ENCODE measurements at places on chromosomes 13 and 19.
A peak's percentile ranks its signal among the peaks of the same experiment; 100 is the strongest.

- DNase-seq: peak; percentile 47
Observed at GRCh38 chr19:55173714-55174409, 6.2 kb downstream of the SYT5 start.

GRCh38 chr13:56066321-56066720, 1074.4 kb upstream of the PRR20A start:
- DNase-seq: no peak

- DNase-seq: no peak
Observed at GRCh38 chr13:95858286-95859075, 181.5 kb downstream of the DNAJC3 start.

GRCh38 chr13:21297447-21297846, 121.0 kb downstream of the MRPL57 start:
- DNase-seq: no peak

DNA sequence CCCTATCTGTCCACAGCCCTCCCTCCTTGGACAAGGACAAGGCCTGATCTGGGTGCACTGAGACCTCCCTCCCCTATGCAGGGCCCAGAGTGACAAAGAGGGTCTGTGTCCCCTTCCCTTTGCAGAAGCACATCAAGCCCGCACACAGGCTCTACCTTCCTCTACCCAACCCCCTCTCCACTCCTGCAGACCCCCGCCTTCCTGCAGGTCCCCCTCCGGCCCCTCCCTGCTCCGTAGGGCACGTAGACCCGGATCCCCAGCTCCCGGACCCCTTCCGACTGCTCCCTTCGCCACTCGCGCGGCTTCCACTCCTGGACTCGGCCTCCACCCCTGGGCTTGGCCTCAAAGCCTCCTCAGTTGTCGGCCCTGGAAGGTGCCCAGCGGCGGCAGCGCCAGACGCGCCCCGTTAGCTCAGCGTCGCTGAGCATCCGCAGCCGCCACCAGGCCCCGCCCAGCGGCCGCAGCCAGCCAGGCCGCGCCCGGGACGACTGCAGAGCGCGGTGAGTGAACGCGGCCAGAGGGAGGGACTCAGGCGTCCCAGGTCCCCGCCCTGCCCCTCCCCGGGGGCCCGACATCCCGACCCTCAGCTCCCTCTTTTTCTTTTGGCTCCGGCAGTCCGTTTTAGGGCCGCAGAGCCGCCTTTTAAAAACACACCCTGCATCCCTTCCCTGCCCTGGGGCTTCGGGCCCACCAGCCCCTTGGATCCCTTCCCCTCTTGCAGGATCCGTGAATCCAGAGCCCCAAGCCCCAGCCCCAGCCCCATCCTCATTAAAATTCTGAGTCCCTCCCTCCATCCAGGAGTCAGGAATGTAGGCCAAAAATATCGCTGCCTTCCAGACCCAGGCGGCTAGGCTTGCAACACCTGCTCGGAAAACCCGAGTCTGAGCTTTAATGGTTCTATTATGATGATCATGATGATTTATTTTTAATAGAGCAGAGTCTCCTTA, 1.5 kb upstream of the MYADM start:
- no peak for DNase-seq
